ENCODE measurements at places on chromosomes 13 and 19.

DNA sequence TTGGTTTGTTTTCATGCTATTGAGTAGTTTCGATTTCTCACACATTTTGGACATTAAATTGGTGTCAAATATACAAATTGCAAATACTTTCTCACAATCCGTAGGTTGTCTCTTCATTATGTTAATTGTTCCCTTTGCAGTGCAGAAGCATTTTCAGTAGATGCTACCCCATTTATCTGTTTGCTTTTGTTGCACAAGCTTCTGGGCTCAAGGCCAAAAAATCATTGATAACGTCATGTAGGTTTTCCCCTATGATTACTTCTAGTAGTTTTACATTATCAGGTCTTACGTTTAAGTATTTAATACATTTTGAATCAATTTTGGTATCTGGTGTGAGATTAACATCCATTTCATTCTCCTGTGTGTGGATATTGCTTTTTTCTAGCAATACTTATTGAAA, 14.0 kb upstream of the ZNF347 start:
- H3K27me3 ChIP-seq, result no peaks in the 10 kb centered on the region
- H3K4me3 ChIP-seq, result no peak overlapping the region
- DNase-seq, result no peak
- no peaks in the 10 kb centered on the region for H3K4me1 ChIP-seq
- no peak overlapping the region for H3K27ac ChIP-seq

DNA sequence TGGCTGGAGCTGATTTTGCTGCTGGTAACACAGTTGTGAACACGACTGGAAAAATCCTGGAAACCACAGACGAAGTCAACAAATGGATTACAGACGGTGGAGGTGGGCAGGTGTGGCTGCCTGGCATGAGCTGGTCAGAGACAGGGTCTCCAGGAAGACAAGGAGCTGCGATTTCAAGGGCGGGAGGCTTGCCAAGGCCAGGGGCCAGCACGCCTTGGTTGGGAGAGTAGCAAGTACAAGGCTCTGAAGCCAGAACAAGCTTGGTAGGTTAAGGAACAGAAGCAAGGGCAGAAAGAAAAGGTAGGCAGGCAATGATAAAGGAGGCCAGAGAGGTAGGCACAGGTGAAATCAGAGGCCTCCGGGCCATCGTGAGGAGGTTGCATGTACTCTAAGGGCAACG, 50.7 kb upstream of the AMER2 start:
- peaks cover 22% of the 10 kb centered on the region for H3K27me3 ChIP-seq
- DNase-seq, result no peak
- H3K4me3 ChIP-seq, result no peak overlapping the region
- no peaks in the 10 kb centered on the region for H3K4me1 ChIP-seq
- no peaks in the 10 kb centered on the region for H3K36me3 ChIP-seq

GRCh38 chr13:29957320-29957719, 106.9 kb upstream of the UBL3 start:
- no peak for DNase-seq
- H3K4me1 ChIP-seq, result no peaks in the 10 kb centered on the region
- no peaks in the 10 kb centered on the region for H3K36me3 ChIP-seq
- peaks cover 24% of the 10 kb centered on the region for H3K27me3 ChIP-seq
- no peak overlapping the region for H3K4me3 ChIP-seq

DNA sequence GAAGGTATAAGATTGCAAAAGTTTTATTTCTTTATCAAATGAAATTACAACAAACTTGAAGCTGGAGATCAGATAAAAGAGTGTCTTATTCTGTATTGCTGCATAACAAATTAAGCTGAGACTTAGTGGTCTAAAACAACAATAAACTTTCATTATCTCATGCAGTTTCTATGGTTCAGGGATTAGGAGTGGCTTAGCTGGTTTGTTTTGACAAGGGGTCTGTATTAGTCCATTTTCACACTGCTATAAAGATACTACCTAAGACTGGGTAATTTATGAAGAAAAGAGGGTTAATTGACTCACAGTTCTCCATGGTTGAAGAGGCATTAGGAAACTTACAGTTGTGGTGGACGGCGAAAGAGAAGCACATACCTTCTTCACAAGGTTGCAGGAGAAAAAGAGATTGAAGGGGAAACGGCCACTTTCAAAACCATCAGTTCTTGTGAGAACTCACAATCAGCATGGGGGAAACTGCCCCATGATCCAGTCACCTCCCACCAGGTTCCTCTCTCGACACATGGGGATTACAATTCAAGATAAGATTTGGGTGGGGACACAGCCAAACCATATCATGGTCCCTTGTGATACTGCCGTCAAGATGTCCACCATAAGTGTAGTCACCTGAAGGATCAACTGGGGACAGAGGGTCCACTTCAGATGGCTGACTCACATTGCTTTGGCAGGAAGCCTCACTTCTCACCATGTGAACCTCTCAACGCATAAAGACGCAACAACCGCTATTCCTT, 97.8 kb downstream of the RNF17 start:
- no peaks in the 10 kb centered on the region for H3K4me1 ChIP-seq
- peaks cover 34% of the 10 kb centered on the region for H3K27me3 ChIP-seq
- DNase-seq, result no peak
- H3K36me3 ChIP-seq, result no peaks in the 10 kb centered on the region
- no peak overlapping the region for H3K4me3 ChIP-seq

GRCh38 chr13:44763615-44764301, 187.6 kb upstream of the TSC22D1 start:
- no peak overlapping the region for H3K27ac ChIP-seq
- no peak for DNase-seq
- no peaks in the 10 kb centered on the region for H3K4me1 ChIP-seq
- no peak overlapping the region for H3K4me3 ChIP-seq

- no peaks in the 10 kb centered on the region for H3K27me3 ChIP-seq
- DNase-seq, result no peak
- H3K4me1 ChIP-seq, result no peaks in the 10 kb centered on the region
Measured at GRCh38 chr19:13302526-13303270, 152.5 kb downstream of the IER2 start.

GRCh38 chr13:111363121-111363520, 42.7 kb downstream of the TEX29 start:
- no peaks in the 10 kb centered on the region for H3K4me1 ChIP-seq
- no peak overlapping the region for H3K27ac ChIP-seq
- no peaks in the 10 kb centered on the region for H3K36me3 ChIP-seq

GRCh38 chr13:97369261-97369893, 64.6 kb upstream of the RAP2A start:
- H3K27ac ChIP-seq, result peak overlapping the region; percentile 78
- H3K4me1 ChIP-seq, result peaks cover 13% of the 10 kb centered on the region
- peak; percentile 23 for DNase-seq
- no peaks in the 10 kb centered on the region for H3K36me3 ChIP-seq
- H3K4me3 ChIP-seq, result peak overlapping the region; percentile 55

DNA sequence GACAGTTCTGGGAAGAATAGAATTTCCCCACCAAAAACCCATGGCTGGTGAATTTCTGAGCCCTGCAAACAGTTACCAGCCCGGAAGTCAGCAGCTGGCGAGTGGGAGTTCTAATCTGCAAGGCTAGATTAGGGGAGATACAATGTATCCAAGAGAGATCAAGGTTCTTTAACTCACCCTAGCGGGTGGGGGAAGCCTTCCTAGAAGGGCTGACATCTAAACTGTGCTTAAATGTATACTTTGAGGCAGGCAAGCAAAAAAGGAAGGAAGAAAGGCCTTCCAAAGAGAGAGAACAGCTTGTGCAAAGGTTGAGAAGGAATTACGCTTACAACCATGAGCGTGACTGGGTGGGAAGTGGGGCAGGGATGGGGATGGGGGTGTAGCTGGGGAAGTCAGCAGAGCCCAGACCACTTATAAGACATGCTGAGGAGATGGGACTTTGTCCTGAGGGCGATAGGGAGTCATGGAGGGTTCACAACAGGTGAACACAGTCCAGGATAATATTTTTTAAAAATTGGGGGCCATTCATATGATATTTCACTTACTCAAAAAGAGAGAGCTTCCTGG, 20.8 kb upstream of the ZNRF4 start:
- no peaks in the 10 kb centered on the region for H3K36me3 ChIP-seq
- H3K27ac ChIP-seq, result no peak overlapping the region
- no peak overlapping the region for H3K4me3 ChIP-seq
- no peak for DNase-seq
- H3K27me3 ChIP-seq, result no peaks in the 10 kb centered on the region

DNA sequence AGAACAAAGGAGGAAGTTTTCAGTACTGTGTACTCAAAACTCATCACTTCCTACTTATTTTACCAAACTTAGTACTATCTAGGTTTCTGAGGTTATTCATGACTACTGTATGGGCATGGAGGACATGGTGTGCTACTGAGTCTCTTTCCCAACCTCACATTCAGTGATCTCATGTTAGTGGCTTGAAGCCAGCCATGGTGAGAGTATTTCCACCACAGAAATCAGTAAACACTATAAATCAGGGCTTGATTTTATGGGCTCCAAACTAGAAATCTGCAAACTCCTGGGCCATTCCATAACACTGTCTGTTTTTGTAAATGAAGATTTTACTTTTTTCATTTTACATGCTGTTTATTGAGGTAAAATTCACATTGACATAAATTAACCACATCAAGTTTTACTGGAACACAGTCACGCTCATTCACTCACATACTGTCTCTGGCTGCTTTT, 19.7 kb downstream of the MED26 start:
- H3K27ac ChIP-seq, result no peak overlapping the region
- no peak for DNase-seq
- no peak overlapping the region for H3K4me3 ChIP-seq

DNA sequence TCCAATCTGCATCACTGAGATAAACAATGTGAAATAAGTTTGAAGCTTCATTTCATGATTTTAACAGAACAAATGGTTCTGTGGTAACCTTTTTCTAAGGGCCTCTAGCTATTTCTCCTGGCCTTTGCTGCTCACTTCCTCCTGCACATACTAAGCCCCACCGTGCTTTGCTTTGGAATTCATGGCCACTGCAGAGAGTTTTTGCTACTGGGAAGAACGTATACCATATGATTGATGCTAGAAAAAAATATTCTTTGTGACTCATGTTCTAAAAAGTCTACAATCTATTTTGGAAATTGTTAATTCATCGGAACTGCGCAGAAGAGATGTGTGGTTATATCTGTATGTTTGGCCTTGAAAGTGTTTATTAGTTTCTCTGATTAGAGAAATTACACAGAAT, 747.3 kb downstream of the PCDH9 start:
- H3K27ac ChIP-seq, result no peak overlapping the region
- H3K4me1 ChIP-seq, result no peaks in the 10 kb centered on the region
- no peaks in the 10 kb centered on the region for H3K36me3 ChIP-seq

DNA sequence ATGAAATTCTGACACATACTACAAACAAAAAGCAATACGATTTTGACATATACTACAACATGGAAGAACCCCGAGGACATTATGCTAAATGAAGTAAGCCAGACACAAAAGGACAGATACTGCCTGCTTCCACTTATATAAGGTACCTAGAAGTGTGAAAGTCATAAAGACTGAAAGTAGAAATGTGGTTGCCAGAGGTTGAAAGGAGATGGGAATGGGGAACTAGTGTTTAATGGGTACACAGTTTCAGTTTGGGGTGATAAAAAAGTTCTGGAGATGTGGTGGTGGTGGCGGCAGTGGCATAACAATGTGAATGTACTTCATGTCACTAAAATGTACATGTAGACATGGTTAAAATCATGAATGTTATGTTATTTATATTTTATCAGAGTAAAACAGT, 12.1 kb upstream of the NDFIP2 start:
- H3K4me3 ChIP-seq, result no peak overlapping the region
- no peaks in the 10 kb centered on the region for H3K36me3 ChIP-seq
- H3K27ac ChIP-seq, result no peak overlapping the region
- no peaks in the 10 kb centered on the region for H3K4me1 ChIP-seq

GRCh38 chr19:39369200-39369599, 21.7 kb downstream of the PAF1 start:
- no peaks in the 10 kb centered on the region for H3K27me3 ChIP-seq
- H3K27ac ChIP-seq, result no peak overlapping the region
- peaks cover 78% of the 10 kb centered on the region for H3K36me3 ChIP-seq
- DNase-seq, result no peak
- no peaks in the 10 kb centered on the region for H3K4me1 ChIP-seq

GRCh38 chr13:35501661-35502235, 25.3 kb upstream of the MAB21L1 start:
- no peak overlapping the region for H3K4me3 ChIP-seq
- no peaks in the 10 kb centered on the region for H3K4me1 ChIP-seq
- DNase-seq, result no peak
- no peaks in the 10 kb centered on the region for H3K36me3 ChIP-seq

GRCh38 chr13:73158851-73159250, 100.0 kb downstream of the KLF5 start:
- DNase-seq, result no peak
- no peak overlapping the region for H3K27ac ChIP-seq
- no peaks in the 10 kb centered on the region for H3K4me1 ChIP-seq
- no peak overlapping the region for H3K4me3 ChIP-seq
- H3K27me3 ChIP-seq, result no peaks in the 10 kb centered on the region
- no peaks in the 10 kb centered on the region for H3K36me3 ChIP-seq

GRCh38 chr13:53445686-53446085, 417.1 kb downstream of the OLFM4 start:
- no peak overlapping the region for H3K4me3 ChIP-seq
- no peaks in the 10 kb centered on the region for H3K36me3 ChIP-seq
- no peaks in the 10 kb centered on the region for H3K4me1 ChIP-seq
- H3K27ac ChIP-seq, result no peak overlapping the region
- no peak for DNase-seq

DNA sequence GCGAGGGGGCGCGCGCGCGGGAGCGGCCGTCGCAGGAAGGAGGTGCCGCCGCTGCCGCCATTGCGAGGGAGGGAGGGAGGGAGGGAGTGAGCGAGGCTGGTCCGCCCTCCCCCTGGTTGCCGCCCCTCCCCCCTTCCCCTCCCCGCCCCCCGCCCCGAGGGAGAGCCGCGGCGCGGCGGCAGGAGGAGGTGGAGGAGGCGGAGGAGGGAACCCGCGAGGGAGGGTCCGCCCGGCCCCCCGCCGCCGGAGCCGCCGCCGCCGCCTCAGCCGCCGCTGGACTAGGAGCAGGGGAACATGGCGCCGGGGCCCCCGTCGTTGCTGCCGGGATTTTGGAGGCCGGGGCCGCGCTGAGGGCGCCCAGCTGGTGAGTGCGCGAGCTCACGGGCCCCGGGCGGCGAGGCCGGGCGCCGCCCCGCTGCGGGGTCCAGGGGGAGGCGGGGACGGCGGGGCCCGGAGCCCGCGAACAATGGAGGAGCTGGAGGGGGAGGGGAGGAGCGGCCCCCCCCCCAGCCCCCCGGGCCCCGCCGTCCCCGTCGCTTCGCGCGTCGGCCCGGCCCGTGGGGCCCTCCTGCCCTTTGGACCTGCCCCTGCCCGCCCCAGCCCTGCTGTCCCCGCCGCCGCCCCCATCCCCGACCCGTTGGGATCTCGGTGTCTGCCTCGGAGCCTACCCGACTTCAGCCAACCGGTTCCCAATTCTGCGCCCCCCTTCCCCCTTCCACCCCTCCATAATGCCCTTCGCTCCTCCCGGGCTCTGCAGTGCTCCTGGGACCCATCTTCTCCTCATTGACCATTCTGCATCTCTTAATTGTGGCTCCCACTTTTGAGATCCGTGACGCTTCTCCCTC, at the start of gene ARHGAP35:
Gene ARHGAP35, plus strand, starts transcription at position 152 of the 845 bp plus-strand sequence. CDS start 57,679 bp downstream, outside the sequence.
- peaks cover 10% of the 10 kb centered on the region for H3K36me3 ChIP-seq
- peak within 1 kb of the TSS; percentile 100 for H3K27ac ChIP-seq
- H3K4me3 ChIP-seq, result peak within 1 kb of the TSS; percentile 67
- peaks cover 63% of the 10 kb centered on the region for H3K4me1 ChIP-seq
- peak; percentile 32 for DNase-seq
